ENCODE measurements at places on chromosomes 2 and 18. TPM values are rescaled to one million over a fixed set of nuclear protein-coding genes. Genes with fewer than 3 reads are reported as not detected.

The BOK gene
- total RNA-seq = not detected

The HJURP gene
- total RNA-seq = 145 TPM

The DSEL gene
- 0.06 TPM for total RNA-seq

The FABP1 gene
- not detected for total RNA-seq

The FAM110C gene
- total RNA-seq = 0.37 TPM

The CPLX4 gene
- total RNA-seq = not detected

The FBXO48 gene
- 3.4 TPM for total RNA-seq

The L3MBTL4 gene
- not detected for total RNA-seq

The CCDC121 gene
- 1.5 TPM for total RNA-seq

The POU3F3 gene
- total RNA-seq = not detected

The PRSS56 gene
- not detected for total RNA-seq

The CHRNG gene
- total RNA-seq = not detected

The ZNG1B gene
- total RNA-seq = 53.8 TPM

The ANKRD29 gene
- total RNA-seq = not detected

The GAL3ST2 gene
- not detected for total RNA-seq

The TTC31 gene
- total RNA-seq = 48.8 TPM

The C2orf76 gene
- total RNA-seq = 6.2 TPM

The CFAP221 gene
- not detected for total RNA-seq
